ENCODE measurements at places on chromosomes 4 and X.
A peak's percentile ranks its signal among the peaks of the same experiment; 100 is the strongest.

- no peak for DNase-seq
Observed at GRCh38 chr4:17552427-17552826, 24.6 kb upstream of the LAP3 start.

GRCh38 chrX:38891641-38892413, 90.6 kb downstream of the MID1IP1 start:
- no peak for DNase-seq

DNA sequence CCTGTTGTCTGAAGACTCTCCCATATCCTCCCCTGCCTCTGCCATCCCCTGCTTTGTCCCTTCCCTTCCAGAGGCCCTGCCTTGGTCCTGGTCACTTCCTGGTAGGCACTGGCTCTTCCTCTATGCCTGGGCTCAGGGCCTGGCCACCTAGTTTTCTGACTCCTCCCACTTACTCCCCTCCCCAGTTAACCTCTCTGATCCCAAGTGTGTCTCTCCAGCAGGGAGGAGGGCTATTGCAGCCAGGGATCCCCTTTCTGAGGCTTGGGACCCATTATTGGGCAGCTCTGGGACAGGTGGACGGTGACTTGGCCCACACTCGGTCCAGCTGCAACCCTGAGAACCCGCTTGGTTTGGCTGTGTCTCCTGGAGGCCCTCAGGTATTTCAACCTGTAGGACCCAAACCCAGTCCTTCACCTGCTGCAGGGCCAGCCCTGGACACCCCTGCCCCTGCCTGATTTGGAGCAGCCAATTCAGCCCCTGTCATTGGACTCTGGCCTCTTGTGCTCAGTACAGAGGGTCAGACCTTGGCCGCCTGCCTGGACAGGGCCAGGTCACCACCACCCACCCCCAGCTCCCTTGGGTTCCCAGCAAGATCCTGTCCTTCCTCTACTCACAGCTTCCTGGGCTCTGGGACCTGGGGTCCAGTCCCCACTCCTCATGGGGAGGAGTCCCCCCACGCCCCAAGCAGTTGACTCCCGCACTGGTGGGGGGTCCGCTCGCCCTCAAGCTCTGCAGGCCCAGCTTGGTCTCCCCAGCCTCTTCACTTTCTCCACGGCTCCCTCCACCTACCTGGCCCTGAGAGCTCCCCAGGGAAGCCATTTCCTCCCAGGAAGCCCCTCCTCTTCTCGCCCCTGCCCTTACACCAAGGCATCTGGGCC, 1.1 kb upstream of the SH3BP2 start:
- no peak for DNase-seq

DNA sequence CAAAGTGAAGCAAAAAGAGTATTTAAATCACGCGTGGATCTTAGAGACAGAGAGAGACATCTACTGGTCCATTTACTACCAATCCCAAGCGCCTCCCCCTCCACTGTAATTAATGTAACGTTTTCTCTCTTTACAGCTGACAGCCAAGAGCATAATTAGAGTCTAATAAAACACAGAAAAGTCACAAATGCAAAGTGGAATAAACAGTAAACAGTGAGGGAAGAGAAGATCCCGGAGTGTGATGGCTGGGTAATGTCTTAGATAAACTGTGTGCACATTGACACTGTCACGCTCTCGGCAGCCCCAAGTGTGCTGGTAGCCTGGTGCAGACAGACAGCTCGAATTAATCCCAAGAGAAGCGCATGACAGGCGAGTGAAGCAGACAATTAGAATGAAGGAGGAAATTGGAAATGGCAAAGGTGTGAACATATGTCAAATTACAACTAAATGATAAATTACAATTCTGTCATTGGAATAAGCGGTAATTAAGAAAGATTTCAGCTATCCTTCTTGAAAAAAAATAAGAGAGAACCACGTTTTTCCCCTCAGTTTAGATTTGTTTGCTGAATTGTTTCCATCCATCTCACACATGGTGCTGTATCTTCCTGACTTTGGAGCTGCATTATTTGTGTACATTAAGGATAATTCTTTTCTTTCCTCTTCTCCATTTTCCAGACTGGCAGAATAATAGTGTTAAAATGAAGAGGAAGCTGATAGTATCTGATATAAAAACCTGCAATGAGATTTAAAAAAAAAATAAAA, 100.1 kb downstream of the CXXC4 start:
- peak; percentile 29 for DNase-seq

DNA sequence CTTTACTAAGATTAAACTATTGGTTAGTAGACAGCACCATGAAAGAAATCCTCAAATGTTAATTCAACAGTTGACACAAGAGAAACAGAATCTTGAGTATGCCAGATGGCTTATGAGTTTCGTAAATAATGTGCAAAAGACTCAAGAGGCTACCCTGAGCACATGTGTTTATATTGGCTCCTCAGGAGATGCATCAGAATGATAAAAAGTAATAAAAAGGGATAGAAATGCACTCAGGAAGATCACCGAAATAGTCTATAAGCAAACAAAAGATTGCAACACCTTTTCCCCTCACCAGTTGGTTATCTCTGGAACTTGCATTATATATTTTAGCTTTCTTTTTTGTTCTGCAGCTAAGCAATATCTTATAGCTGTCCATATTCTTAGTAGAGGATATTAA, 84.4 kb downstream of the SCFD2 start:
- DNase-seq, result no peak

GRCh38 chrX:34467437-34467836, 189.6 kb downstream of the TMEM47 start:
- no peak for DNase-seq

- DNase-seq, result no peak
Observed at GRCh38 chr4:85165808-85166207, 199.3 kb upstream of the WDFY3 start.

- DNase-seq, result no peak
Observed at GRCh38 chrX:139299309-139299708, 231.2 kb upstream of the F9 start.

Data from COLO829 (cell line).